ENCODE measurements at places on chromosomes 5 and 9.

DNA sequence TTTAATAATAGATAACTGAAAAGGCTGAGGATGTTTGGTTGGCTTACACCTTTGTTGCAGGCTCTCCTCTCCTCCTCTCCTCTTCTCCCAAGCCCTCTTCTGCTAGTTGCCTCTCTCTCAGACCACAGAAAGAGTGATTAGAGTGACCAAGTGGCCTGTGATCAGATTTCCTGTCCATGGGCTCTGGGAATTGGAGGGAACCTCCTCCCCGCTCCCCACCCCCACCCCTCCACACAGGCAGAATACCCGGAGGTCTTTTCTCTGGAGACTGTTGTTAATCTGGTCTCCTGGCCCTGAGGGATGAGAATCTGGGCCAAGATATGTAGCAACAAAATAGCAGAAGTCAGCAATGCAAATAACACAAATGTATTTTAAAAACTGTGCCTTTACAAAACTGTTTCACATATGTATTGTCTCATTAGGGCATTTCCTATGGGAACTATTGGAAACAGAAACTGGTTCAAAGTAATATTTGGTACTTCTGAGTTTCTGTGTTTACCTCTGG is 361.3 kb downstream of the NR2F1-AS1 start:
- DNase-seq, result no peak

DNA sequence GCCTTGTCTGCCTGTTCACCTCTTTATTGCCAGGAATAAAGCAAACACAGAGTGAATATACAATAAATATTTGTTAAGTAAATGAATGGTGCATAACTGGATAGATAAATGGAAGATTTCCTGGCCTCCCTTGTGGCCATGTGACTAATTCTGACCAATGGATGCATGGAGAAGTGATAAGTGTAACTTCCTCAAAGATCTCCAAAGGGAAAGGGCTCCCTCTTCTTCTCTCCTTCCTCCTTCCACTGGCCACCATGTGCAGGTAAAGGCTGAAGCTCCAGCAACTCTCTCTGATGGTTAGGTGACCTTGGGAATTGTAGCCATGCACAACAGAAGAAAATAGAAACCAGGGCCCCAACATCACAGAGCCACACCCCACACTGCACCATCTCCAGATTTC is 174.4 kb downstream of the EBF1 start:
- DNase-seq, result no peak

DNA sequence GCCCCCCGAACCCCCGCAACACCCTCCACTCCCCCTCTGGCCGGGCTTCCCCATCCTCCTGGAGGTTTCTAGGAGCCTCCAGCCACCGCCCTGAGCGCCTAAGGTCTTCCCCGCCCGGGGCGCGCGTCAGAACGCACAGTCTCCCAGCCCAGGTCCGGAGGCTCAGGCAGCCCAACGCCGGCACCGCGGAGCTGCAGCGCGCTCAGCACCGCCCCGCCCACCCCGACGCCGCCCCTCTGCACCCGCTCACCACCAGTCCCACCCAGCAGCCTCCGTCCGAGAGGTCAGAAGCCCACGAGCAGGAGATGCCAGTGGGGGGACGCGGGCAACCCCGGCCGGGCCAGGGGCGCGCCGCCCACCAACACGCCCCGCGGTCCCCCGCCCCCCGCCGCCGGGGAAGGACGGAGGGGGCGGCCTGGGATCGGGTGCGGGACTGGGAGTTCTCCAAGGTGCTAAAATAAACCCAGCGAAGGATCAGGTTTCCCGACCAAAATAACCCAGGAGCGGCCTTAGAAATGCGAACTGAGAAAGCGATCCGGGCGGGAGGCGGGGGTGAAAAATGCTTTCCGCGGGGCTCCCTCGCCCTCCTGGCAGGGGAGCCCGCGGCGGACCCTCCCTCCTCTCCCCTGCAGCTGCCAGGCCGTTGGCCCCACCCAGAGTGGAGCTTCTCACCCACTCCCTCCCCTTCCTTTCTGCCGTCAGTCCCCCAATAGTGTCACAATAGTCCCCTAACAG is 6.5 kb upstream of the FAM78A start:
- DNase-seq, result no peak

DNA sequence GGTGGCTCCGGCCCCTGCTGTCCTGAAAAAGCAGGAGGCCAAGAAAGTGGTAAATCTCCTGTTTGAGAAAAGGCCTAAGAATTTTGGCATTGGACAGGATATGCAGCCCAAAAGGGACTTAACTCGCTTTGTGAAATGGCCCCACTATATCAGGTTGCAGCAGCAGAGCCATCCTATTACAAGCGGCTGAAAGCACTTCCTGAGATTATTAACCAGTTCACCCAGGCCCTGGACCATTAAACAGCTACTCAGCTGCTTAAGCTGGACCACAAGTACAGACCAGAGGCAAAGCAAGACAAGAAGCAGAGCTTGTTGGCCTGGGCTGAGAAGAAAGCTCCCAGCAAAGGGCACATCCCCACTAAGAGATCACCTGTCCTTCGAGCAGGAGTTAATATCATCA is 89.7 kb downstream of the MLLT3 start:
- DNase-seq, result no peak

DNA sequence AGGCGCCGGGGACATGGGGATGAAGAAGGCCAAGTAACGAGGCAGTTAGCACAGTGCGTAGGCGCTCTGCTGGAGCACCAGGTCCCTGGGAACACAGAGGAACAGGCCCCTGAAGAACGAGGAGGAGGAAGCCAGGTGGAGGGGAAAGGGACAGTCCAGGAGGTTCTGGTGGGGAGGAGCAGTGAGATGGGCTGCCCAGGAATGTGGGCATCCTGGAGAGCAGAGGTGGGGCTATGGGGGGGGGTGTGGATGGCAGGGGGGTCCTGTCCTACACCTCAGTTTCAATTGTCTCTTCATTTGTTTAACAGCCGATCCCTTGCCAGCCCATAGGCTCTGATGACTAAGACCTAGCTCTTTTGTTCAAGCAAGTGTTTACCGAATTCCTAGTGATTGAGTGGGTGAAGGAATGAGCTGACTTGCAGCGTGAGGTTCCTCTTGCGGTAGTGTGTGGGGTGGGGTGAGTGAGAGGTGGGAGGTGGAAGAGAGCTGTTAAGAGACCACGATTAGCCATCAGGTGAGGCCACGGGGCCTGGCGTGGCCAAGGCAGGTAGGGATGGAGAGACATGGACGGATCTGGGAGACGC is 8.4 kb upstream of the PHYHD1 start:
- DNase-seq, result no peak

- peak; percentile 32 for DNase-seq
These were observed 96.6 kb downstream of the DAB2IP start for GRCh38 chr9:121748074-121748473.

- no peak for DNase-seq
These were observed 292.2 kb downstream of the IRX2 start for GRCh38 chr5:2459251-2459650.

GRCh38 chr5:119420169-119420568 is 32.1 kb upstream of the HSD17B4 start:
- no peak for DNase-seq

- no peak for DNase-seq
These were observed 20.4 kb downstream of the ZBTB5 start for GRCh38 chr9:37444890-37445289.

DNA sequence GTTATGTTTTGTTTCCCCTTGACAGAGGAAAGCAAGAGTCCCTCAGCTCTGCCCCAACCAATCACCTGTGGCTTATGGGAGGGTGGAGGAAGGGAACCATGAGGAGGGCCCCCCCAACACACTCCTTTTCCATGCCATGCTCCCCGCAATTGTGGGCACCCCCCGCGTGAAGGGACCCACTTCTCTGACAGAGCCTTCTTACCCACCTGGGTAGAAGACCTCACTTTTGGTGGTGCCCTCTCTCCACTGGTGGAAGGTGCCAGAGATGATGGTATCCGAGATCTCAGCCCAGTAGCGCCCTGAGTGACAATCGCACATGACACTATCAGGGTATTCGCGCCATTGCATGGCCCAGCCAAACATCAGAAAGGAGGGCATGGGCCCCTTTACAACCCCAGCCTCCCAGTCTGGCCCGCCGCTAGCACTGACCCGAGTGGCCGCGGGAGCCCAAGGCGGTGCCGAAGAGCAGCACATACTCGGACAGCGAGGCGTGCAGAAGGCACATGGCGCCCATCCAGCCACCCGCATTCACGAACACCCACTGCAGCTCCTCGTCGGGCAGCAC is 714 bp downstream of the SIGMAR1 start:
- DNase-seq, result no peak

DNA sequence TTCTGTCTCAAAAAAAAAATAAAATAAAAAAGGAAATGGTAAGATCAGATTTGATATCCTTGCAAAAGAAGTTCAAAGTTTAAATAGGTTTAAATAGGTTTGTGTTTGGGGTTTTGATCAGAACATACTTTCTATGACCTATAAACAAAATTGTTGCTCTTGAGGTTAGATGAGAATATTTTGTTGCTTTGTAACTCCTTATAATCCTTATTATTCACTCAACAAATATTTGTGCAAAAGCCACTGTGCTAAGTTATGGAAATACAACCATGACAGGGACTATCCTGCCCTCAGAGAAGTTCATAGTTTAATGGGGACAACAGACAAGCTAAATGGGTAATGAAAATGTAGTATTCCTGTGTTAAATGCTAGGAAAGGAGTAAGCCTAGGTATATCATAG is 71.5 kb downstream of the INVS start:
- DNase-seq, result no peak

DNA sequence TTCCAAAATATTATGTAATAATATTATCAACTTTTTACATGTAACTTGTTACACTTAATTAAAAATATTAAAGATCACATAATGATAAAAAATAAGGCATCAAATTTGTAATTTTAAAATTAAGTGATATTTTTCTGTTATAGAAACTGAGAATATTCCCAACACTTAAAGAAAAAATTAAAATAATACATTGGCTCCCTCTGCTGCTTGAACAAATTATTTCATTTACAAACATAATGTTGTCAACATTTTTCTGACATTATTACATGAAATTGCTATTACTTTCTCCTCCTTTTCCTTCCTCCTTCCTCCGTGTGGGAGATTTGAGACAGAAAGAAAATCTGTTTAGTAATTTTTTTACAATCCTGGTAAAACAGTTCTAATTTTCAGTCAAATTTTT is 42.3 kb downstream of the RNF180 start:
- DNase-seq, result no peak

GRCh38 chr9:97046228-97046627 is 7.3 kb upstream of the CTSV start:
- DNase-seq, result no peak

DNA sequence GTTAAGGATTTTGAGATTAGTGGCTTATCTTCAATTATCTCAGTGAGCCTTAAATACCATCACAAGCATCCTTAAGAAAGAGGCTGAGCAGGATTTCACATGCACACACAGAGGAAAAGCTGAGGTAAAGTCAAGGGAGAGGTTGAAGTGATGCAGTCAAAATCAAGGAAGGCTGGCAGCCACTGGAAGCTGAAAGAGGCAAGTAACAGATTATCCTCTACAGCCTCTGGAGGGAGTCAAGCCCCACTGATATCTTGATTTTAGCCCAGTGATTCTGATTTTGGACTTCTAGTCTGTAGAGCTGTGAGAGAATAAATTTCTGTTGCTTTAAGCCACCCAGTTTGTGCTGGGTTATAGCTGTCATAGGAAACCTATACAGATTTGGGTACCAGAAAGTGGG is 80.1 kb downstream of the ANKRD31 start:
- no peak for DNase-seq

DNA sequence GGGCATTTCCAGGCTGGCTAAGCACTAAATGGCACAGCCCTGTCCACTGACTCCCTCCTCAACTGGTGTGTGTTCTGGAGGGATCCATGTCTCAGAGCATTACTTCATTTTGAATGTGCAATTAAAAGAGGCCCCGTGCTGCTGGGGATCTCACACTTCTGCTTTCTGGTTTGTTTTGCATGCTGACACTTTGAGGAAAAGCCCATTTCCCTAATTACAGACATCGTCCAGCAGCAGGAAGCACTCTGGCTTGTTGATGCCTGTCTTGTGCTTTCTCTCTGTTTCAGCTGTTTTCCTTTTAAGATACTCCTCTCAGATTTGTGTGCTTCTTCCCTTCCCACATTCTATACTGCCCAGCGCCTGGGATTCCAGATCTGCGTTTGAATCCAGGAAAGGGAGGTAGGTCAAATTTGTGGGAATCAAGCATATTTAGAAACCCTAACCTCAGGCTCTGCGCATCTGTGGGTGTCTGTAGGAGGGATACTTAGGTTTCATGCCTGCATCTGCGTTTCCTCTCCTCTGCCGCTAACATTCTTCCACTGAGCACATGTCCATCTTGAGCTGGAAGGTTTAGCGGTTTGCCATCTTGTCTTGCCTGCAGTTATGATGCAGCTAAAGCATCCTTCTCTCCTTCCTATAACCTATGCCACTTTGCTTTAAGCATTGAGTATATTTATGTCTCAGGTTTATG is 25.7 kb downstream of the SYK start:
- DNase-seq, result no peak

- no peak for DNase-seq
These were observed 1.6 kb upstream of the DHFR start for GRCh38 chr5:80656425-80656824.

DNA sequence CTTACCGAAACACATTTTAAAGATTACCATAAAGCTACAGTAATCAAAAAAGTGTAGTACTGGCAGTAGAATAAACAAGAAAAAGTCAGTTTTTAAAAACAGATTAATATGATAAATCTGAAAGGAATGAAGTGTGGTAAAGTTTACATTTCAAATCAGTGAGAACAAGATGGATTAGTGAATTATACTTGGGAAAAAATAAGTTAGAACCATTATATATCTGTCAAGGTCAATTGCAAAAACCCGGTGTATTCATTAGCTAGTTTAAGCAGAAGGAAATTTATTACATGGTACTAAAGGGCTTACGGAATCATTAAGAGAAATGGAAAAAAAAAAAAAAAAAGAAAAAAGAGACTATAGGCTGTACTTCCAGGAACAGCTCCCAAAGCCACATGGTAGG is 164.3 kb downstream of the MUSK start:
- no peak for DNase-seq

DNA sequence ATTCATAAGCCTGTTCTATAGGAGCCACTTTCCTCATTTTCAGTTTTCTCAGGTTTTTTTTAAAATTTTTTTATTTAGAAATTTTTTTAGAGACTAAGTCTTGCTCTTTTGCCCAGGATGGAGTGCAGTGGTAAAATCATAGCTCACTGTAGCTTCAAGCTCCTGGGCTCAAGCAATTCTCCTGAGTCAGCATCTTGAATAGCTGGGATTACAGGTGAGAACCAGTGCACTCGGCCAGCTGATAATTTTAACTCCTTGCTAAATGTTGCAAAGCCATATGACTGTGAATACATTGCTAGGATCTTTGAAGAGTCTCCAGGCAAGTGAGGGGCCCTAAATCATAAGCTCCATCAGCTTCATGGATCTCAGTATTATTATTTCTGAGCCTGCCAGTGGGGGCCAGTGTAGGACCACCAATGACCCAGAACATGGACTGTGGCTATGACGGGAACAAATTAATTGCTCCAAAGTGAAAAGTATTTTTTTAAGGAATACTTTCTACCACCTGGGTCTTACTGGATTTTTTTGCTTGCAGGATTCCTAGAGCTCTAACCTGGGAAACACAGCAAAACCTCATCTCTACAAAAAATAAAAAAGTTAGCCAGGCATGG is 5.7 kb upstream of the GAPVD1 start:
- no peak for DNase-seq

DNA sequence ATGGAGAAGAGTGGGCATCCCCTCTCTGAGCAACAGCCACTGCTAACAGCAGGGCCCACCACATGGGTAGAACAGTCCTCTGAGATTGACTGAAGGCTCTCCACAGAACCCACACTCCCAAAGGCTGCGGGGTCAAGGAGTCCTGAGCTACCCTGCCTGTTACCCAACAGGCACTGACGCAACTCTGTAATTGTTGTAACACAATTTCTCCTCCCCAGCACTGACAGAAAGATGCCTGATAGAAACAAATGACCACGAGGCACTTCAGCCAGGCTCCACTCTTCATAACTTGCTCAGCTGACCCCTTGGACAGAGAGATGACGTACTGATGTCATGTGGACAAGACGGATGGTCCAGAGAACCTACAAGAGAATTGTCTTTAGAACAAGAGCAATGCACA is 220.7 kb downstream of the SPOCK1 start:
- no peak for DNase-seq
